ENCODE measurements at places on chromosomes 2 and 18. TPM values are rescaled to one million over a fixed set of nuclear protein-coding genes. Genes with fewer than 3 reads are reported as not detected.
A peak's percentile ranks its signal among the peaks of the same experiment; 100 is the strongest.

Gene MC5R
- total RNA-seq = not detected

DNA sequence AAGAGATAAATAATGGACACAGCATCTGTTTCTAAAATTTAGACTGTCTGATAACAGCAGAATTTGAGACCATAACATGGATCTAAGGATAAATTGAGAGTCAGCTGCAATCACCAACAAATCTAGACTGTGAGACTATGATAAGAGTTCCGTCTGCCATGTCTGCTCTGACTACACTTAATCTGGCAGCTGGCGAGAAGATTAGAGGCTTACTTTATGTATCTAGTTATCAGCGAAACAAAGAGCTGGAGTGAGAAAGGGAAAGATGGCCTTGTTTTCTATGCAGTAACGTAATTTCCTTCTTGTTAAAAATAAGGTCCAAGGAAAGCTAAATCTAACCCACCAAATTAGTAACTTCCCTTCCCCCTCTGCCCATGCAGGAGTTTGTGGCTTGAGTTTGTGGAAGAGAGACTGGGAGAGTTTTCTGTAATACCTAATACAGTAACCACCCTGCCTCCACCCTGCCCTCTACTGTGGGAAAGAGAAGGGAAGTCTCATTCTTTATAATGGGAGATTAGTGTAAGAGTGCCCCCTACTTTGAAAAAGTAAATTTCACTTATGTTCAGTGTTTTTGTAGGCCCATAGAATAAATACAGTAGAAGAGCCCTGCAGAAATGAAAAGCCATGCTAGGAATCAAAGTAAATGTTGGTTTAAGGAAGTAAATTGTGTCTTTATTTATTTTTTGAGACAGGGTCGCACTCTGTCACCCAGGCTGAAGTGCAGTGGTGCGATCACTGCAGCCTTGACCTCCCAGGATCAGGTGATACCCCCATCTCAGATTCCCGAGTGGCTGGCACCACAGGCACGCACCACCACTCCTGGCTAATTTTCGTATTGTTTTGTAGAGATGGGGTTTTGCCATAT lies 27.5 kb downstream of the EML4 start:
- DNase-seq = no peak

DNA sequence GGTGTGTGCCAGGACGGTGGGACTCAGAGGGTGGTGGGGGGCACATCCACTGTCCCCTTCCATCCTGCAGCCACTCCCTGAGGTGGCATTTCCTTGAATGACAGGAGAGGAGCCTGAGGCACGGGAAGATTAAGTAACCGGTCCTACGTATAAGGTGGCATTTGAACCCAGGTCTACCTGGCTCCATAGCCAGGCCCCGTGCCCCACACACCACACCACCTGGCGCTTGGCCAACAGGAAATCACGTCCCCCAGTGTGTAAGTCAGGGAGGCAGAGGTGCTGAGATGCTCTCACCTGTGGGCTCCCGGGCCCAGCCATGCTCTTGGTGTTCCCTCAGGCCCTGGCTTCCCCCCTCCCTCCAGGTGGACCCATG lies 53.7 kb downstream of the HPCAL1 start:
- DNase-seq = no peak

GRCh38 chr18:77560341-77560992 lies 310.8 kb downstream of the GALR1 start:
- DNase-seq = no peak

DNA sequence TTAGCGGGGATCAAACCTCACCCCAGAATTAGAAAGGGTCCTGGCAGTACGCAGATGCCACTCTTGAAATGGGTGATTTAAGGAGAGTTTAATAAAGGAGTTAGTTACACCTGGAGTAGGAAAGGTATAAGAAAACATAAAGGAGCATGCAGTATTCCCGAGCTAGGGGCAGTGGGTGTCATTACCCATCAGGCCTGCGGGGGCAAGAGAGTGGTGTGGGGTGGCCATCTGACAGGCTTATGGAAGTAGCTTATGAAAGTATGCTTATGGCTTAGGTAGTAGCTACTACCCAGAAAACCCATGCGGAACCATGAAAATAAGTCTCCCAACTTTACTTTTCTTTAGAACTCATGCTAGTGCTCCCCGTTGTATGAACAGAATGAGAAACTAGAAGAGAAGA lies 568.9 kb upstream of the ACVR2A start:
- DNase-seq = no peak

- DNase-seq = peak; percentile 16
Measured at GRCh38 chr2:128654408-128654807, 335.7 kb upstream of the HS6ST1 start.

Gene ITGA4
- 6.8 TPM for total RNA-seq

- DNase-seq = no peak
Measured at GRCh38 chr18:62464266-62464665, 58.6 kb upstream of the ZCCHC2 start.

DNA sequence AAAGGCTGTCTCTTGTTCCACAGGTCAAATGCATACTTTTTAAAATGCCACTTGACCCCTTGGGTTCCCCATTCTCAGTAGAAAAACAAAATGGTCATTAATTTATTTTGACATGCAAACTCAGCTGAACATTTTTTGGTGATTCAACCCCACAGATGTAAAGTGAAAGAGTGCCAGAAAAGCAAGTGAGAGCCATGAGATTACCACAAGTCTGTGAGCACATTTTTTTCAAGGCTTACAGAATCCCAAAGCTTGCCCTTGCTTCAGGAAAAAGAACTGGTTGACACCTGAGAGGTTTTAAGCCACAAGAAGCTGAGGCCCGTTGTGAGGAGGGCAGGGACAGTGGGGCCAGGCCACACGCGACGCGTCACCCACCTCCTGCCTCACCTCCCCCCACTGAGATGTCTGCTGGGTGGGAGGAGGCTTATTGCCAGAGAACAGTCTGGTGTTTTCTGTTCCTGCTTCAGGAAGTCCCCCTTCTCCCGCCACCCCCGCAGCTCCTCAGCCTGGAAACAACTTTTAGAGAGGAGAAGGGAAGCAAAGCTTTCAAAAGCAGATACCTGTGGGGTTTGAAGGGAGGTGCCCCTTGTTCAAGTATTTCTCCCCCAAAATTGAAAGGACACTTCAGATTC lies 70.4 kb upstream of the CYP1B1 start:
- DNase-seq = no peak

Gene NCKAP5
- 6.3 TPM for total RNA-seq

DNA sequence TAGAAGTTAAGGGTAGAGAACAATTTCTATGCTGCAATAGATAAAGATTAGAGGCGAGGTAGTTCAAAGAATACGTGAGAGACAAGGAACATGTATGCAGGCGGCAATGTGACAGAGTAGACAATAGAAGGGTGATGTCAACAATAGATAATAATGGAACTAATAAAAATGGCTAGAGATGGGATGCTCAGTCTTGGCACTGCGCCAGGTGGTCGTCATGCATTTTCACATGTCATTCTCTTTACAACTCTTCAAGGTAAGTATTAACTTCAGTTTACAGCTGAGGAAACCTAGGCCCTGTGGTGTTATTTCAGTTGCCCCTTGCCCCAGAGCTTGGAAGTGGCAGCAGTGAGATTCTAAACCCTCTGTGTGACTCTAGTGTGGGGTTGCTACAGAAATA lies 890.7 kb upstream of the CELF4 start:
- no peak for DNase-seq

DNA sequence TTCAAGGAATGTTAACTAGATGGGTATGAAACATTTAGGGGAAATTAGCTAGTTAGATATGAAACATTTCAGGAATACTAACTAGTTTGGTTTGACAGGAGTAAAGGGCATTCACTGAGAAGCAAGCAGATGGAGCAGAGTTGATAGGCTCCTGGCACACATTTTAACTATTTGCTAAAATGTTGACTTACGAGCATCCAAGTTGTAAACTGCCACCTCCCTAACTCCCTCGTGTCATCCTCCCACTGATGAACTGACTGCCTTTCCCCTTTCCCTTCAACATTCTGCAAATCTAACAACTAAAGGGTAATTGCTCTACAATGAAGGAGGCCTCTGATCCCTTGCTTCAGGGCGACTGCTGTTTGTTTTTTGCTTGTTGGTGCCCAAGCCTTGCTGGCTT lies 580.4 kb upstream of the FAM98A start:
- DNase-seq = no peak

GRCh38 chr2:197514754-197515153 lies 1.1 kb upstream of the MOB4 start:
- no peak for DNase-seq

Gene CTAGE1
- total RNA-seq = not detected

Gene IL36B
- not detected for total RNA-seq

DNA sequence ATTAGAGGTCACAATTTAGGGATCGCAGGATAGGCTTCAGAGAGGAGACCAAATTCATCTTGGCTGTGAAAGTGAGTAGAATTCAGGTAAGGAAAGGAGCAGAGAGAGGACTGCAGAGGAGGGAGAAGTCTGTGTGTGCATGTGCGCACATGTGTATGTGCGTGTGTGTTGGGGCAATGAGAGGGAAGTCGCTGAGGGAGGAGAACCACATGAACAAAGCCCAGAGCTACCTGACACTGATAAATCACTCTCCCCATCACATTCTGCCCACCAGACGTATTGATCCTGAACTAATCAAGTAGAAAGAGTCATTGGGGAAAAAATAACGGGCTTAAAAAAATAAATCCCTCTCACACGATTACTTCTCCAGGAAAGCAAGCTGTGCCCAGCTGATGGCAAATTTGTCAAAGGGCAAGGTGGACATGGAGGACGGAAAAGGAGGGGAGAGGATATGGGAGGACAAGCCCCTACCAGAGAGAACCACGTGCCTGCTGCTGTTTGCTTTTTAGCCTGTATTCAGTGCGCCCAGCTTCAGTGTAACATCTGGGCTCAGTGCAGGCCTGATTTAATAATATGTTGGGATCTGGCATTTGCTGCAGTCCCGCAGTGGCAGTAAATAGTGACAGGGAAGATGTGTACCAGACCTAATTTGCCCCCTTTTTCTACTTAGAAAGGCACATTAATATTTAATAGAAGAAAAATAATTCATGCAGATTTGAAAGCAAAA lies 307.5 kb downstream of the C1D start:
- DNase-seq = no peak

- DNase-seq = peak; percentile 62
Measured at GRCh38 chr2:102540882-102541281, 67.9 kb downstream of the SLC9A4 start.

DNA sequence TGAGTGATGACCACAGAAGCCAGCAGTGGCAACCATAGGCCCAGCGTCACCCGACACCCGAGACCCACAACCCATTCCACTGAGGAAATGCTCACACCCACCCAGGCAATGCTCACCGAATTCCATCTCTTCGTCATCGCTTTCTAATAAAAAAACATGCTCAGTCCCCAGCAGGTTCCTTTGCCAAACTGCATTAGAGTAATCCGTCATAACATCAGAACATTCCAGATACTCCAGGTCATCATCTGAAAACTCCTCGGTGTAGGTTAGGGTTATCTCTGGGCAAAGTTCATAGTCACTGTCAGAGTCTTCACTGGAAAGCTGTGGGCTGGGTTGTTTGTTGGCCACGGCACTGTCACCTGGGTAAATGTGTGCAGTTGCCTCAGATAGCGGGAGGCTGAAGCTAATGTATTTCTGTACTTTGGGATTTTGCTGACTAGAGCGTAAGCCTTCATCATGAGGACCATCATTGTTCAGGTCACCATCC lies 49.3 kb downstream of the ALPK2 start:
- DNase-seq = no peak

DNA sequence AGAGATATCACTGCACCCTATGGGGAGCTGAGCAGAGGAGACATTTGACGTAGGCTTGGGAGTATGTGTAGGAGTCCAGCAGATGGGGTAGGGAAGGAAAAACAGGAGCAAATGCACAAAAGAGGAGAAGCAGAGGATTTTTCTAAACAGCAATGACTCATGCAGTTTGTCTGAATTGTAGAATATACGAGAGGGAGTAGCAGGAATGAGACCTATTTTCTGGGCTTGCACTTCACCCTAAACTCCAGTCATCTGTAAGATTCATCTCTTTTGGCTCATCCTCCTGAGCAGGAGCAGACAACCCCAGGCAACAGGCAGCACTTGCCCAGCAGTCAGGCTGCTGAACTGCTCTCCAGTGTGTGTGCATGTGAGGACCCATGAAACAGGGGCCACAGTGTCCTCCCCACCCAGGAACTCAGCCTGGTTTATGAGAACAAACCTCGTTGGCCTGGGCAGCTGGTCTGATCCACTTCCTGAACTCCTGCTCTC lies 100.2 kb upstream of the CDC42EP3 start:
- no peak for DNase-seq

Gene RGPD3
- total RNA-seq = 0.16 TPM

Gene EIF2B4
- total RNA-seq = 31.4 TPM

DNA sequence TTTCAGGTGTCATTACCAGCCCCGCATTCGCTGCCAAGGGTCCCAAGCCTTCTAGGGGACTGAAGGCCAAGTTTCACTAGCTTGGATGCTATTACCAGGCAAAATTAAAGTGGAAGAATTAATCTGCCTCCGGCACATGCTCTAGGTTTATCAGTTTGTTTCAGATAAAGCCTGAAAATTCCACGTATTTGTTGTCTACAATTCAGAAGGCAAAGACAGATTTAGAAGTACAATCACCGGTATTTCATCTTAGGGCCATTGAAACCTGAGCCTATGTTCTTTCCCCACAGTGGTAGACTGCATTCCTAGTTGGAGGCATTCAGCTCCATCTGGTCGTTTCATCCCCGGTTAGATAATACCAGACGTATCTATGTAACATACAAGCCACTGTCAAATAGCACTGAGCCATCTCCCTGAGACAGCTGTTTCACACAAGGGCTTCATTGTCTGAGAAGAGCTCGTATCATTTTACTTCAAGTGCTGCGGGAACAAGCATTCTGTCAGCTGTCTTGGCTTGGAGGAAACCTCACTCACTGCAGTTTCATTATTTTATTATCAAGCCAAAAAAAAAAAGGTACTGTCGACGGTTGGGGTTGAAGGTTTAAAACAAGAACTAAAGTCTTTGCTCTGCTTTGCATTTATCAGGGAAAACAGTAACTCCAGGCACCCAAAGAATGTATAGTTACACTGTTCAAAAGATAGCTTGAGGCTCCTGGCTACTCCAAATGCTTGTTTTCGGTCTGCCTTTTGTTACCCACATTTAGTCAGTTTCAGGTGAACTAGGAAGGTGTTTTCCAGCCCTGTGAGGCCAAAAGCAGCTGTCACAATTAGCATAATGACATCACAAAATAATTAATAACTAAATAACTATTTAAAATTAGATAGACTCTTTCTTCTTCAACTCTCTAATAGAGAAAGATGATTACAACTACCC lies 76.7 kb downstream of the TGIF1 start:
- DNase-seq = no peak

All from mucosa of descending colon (tissue), 3 donors.